ENCODE measurements at places on chromosomes 2 and 18.

- peak; percentile 89 for DNase-seq
Observed at GRCh38 chr2:240434728-240435456, 571 bp upstream of the GPC1 start.

DNA sequence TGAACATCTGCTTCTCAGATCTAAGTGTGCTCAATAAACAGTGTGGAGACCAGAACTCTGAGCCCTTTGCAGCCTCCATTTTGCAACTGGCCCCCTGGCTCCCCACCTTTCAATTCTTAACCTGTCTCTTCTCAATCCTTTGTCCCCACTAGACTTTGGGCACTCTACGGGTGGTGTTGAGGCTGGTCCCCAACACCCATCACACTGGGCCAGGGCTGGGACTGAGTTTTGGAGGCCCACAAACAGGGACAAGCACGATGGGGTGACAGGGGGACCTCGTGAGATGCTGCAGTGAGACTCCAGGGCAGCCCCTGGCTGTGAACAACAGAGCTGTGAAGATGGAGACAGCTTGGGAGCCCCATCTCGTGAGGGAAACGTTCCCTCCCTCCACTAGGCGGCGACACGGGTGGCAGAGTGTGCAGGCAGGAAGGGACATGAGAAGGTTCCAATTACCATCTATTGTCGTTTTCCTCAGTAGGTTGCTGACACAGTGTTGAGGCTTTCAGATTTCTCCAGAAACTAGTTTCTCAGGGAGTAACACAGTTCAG is 1.2 kb downstream of the ANKMY1 start:
- peak; percentile 66 for DNase-seq

GRCh38 chr18:22767653-22768052 is 165.5 kb upstream of the RBBP8 start:
- DNase-seq = no peak

DNA sequence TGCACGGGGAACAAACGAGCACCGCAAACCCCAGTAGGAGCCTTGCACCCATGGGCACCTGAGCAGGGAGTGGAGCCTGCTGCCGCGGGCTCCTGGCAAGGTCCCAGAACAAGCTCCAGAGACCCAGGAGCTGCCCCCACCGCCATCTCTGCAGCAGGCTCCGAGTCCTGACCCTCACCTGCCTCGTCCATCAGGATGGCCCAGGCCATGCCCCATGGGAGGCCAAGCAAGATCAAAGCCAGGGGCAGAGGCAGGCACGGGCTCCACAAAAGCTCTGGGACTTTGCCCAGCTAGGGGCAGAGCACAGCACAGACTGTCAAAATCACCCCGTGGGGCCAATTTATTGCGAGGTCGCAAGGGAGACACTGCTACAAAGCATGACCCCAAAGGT is 43.6 kb downstream of the GPC1 start:
- no peak for DNase-seq

- DNase-seq = peak; percentile 25
Observed at GRCh38 chr2:71558300-71559051, 105.1 kb downstream of the DYSF start.

DNA sequence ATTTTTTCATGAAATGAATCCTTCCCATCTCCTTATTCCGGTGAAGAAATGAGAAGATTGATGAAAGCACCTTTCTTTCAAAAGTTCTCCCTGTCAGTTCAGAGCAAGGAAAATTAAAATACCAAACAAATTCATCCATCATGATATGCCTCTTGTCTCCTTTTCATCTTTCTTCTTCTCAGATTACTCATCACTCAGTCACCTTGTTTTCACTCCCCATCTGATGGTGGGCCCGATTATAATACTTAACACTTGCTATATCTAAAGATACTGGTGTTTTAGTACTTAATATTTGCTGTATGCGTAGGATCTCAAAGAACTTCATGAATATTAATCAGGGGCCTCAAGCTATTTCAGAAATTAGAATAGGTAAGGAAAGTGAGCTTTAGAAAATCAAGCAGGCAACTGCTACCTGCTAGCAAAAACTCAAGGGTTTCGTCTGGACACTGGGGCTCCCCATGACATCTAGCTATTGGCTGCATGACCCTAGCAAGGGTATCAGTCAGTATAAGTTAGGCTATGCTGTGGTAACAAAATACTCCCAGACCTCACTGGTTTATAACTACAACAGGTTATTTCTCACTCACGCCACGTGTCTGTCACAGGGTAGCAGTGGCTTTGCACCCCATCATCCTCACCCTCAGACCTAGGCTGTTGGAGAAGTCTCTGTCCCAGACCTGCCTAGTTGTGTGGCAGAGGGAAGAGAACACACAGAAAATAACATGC is 39.0 kb upstream of the RNF152 start:
- no peak for DNase-seq

- no peak for DNase-seq
Observed at GRCh38 chr2:157509744-157510143, 65.9 kb upstream of the CYTIP start.

DNA sequence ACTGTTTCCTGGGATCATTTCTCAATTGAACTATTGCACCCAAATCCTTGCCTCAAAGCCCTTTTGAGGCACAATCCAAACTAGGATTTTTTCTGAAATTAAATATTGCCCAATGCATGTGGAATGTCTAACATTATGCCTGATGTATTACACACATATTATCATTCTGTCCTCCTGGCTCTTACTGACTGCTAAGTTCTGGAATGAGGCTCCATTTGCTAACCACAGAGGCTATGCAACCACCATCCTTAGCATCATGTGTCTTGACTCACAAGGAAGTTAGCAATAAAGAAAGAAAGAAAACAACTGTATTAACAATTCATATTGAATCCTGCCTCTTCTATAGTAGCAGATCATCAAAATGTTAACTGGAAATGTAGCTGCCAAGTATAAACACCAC is 1142.7 kb downstream of the CNTNAP5 start:
- DNase-seq = peak; percentile 43

- no peak for DNase-seq
Observed at GRCh38 chr2:112656679-112657078, 10.9 kb downstream of the SLC20A1 start.

GRCh38 chr2:38634684-38635083 is 31.2 kb upstream of the GALM start:
- DNase-seq = no peak

GRCh38 chr18:7272311-7273049 is 41.6 kb downstream of the LRRC30 start:
- DNase-seq = peak; percentile 93

DNA sequence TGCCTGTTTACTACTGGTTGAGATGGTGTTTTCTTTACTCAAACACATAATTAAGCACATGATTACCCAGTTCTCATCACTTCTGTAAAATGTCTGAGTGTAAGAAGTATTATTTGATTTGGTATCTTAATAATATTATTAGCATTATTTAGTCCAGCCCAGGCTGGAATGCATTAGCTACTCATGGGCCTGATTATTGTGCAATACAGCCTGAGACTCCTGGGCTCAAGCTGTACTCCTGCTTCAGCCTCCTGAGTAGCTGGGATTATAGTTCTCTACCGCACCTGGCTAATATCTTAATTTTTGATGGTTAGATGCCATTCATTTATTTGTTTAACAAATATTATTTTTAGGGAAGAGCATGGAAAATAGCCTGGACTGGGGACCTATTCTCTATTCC is 197.6 kb upstream of the MC4R start:
- DNase-seq = no peak

- DNase-seq = no peak
Observed at GRCh38 chr2:72982219-72982618, 64.9 kb downstream of the EMX1 start.

DNA sequence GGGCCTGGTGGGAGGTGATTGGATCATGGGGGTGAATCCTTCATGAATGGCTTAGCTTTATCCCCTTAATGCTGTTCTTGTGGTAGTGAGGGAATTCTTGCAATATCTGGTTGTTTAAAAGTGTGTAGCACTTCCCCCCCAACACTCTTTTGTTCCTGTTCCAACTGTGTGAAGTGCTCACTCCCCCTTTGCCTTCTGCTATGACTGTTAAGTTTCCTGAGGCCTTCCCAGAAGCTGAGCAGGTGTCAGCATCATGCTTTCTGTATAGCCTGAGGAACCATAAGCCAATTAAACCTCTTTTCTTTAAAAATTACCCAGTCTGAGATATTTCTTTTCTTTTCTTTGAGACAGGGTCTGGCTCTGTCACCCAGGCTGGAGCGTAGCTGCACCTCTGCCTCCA is 139.4 kb downstream of the RNF152 start:
- no peak for DNase-seq

DNA sequence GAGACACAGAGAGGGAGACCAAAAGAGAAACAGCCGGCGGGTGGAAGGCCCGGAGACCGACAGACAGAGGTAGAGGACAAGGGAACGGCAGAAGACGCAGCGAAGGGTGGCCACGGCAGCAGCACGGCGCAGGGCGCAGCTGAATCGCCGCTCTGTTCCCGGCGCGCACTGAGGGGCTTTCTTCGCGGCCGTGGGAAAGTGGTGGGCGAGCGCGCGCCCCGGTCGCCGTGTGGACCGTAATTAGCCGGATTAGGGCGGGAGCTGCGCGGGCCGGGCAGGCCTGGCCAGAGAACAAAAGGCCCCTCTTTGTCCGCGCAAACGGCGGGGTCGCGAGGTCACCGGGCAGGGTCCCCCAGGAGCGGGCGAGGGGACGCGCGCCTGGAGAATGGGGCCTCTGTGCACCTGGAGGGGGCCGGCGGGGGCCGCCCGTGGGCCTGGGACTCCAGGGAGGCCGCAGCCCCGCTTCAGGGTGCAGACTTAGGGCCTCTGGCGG is 158.3 kb downstream of the ZFP36L2 start:
- DNase-seq = no peak

- no peak for DNase-seq
Observed at GRCh38 chr2:158135096-158135495, 33.4 kb downstream of the UPP2 start.

DNA sequence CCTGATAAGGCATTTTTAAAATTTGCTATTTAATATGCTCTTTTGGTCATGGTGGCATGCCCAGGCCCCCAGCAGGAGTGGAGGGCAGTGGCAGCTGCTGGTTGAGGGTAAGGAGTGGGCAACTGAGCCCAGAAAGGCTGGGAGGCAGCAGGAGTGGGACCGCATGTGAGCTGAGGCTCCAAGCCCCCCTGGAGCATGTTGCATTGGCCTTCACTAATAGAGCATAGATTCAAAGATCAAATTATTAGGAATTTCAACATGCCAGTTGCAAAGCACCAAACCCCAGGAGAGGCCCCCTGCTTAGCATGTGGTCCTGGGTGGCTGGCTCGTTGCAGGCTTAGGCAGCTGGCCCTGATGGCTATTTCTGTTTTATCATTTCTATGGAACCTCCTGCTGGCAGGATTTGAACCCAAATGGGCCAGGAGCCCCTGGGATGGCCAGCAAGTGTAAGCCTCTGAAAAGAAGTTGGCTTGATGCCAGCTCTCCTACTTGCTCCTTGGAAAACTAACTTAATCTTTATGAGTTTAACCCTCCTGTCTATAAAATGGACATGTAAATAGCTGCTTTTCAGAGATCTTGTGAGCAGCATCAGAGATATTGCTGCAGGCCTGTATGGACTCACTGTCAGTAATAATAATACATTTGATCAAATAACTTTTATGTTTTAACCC is 42.1 kb upstream of the TMEM131 start:
- DNase-seq = no peak

DNA sequence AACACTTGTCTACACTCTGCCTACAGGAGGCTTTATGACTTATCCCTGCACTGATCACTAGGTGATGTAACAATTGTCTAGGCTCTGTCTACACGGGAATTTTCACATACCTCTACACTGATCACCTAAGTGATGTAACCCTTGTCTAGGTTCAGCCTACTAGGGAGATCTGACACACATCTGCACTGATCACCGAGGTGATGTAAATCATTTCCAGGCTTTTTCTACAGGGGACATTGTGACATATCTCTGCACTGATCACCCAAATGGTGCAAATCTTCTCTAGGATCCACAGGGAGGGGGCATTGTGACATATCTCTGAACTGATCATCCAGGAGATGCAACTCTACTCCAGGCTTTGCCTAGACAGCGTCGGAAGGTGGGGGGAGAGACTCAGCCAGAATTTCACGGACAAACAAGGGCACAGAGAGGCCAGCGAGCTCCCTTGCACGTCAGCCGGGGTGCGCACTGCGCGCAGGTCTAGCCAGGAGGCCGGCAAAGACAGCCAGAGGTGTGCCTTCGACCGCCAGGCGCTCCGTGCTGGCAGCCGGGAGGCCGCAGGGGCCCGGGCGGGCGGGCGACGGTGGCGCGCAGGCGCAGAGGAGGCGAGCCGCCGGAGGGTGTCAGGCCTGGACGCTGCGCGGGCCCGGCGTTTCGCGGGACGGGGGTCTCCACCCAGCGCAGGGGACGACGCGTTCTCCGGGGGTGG is 46.9 kb upstream of the USP14 start:
- DNase-seq = peak; percentile 43

DNA sequence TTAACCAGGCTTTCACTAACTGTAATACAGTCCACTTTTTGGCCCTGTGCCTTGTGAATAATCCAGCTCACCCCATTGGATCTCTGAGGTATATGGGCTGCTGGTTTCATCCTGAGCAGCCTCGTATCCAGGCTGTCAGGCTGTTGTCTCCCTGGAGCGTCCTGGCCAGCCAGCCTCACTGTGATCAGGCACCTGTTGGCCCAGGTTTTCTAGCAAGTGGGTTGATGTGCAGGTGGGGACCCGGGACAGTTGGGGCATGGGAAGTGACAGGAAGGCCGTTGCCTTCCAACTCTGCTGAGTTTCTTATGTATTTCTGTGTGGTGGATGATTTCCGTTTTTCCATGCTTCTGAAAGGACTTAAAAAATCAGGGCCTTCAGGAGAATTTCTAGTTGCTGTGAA is 132.4 kb downstream of the ACOXL start:
- DNase-seq = no peak

GRCh38 chr18:77896586-77897252 is 647.1 kb downstream of the GALR1 start:
- DNase-seq = no peak

DNA sequence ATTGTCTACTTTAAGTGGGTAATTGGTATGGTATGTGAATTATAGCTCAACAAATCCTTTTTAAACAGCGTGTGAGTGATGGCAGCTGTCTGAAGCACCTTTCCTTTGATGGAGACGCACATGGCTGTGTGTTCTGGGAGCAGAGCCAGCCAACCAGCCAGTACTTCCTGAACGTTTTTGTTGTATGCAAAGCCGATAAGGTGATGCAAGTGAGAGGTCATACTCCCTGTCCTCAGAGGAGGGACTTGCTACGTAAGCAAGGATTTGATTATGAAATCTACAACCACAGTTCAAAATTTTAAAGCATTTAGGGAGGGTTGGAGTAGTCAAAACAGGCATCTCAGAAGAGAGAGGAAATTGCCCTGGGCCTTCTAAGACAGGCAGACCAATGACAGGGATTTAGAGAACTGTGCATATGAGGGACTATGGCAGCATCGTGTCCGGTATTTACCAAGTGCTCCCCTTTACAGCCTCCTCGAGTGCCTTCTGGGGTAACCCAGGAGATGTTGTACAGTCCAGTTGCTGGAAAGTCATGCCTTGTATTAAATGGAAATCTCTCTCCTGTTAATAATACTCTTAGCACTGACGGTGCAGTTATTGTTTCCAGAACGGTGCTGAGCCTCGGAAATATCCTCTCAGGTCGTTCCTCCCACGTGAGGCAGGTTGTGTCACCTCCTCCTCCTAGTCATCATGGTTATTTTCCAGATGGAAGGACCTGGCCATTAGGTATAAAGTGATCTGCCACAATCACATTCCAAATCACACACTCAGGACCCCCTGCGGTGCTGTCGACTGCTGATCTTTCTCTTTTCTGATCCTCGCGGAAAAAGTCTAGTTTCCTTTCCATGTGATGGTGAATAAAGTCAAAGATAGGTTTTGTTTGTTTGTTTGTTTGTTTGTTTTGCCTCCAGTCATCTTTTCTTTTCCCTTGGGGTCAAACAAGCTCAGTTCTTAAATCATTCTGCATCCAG is 28.4 kb downstream of the ARHGEF4 start:
- DNase-seq = peak; percentile 96

- no peak for DNase-seq
Observed at GRCh38 chr2:73972846-73973245, 11.9 kb upstream of the TET3 start.

- DNase-seq = peak; percentile 62
Observed at GRCh38 chr18:7482342-7482741, 84.8 kb upstream of the PTPRM start.

Data from choroid plexus epithelial cell (primary cell).